ENCODE measurements at places on chromosomes 6 and 20.
A peak's percentile ranks its signal among the peaks of the same experiment; 100 is the strongest.

DNA sequence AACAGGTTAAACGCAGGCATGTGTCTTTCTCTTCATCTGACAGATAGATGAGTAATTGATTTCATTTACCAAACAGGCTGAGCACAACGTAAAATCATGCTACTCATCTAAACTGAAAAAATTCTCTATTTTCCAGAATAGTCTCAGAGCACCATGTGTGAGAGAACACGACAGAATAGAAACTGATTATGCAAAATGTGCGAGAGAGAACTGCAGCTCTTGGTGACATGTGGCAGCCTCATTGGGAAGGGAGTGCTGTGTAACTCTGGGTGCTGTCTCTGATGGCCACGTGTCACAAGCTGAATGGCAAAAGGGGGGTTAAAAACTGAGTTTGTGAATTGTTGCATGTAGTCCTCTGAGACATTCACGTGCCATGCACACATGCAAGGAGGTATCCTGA lies 143.7 kb upstream of the ATXN1 start:
- no peak for DNase-seq

DNA sequence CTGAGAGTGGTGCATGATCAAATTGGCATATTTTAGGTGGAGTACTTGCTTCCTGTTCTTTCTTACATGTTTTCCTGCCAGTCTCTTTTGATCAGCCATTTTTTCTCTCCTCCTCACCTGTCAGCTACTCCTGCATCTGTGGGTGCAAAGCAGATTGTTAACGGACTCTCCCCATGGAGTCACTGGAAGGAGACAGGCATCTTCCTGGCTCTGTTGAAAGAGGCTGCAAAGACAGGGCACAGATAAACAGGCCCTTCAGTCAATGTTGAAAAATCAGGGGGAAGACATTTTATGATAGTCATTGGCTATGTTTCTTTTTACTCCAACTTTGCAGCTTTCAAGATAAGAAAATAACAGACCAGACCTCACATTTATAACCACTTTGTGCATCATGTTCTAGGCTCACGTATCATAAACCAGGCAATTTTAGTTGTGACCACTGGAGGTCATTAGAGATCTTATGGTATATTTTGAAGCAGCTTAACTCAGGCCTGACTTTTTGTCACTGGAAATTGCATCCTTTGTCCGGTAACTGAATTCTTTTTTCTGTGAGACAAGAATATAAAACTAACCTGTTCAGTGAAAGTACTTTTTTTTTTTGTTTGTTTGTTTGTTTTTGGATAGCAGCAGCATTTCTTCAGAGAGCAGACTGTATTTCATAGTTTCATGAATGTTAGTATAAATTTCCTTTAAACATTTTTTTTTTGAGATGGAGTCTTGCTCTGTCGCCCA lies 20.1 kb downstream of the ECT2L start:
- peak; percentile 44 for DNase-seq

- DNase-seq, result no peak
Measured at GRCh38 chr6:44666324-44666723, 278.8 kb downstream of the CDC5L start.

- no peak for DNase-seq
Measured at GRCh38 chr6:16306334-16306733, 67.9 kb downstream of the GMPR start.

- DNase-seq, result no peak
Measured at GRCh38 chr20:23776067-23776771, 25.5 kb upstream of the CST1 start.

- DNase-seq, result no peak
Measured at GRCh38 chr20:48875233-48875913, 46.1 kb upstream of the ARFGEF2 start.
